Activated CD8-positive, alpha-beta T cell treated with anti-CD3 and anti-CD28 coated beads for 36 hours (primary cell): ENCODE measurements at places on chromosomes 16 and 17. TPM values are rescaled to one million over a fixed set of nuclear protein-coding genes. Genes with fewer than 3 reads are reported as not detected.

YWHAE gene
- 440 TPM for total RNA-seq

- DNase-seq, result peak; percentile 94
- peaks cover 51% of the 10 kb centered on the region for H3K4me1 ChIP-seq
- peak overlapping the region; percentile 99 for H3K27ac ChIP-seq
- H3K27me3 ChIP-seq, result no peaks in the 10 kb centered on the region
- peaks cover 30% of the 10 kb centered on the region for H3K36me3 ChIP-seq
Observed at GRCh38 chr17:46193626-46194392, 580 bp upstream of the KANSL1 start.

DNA sequence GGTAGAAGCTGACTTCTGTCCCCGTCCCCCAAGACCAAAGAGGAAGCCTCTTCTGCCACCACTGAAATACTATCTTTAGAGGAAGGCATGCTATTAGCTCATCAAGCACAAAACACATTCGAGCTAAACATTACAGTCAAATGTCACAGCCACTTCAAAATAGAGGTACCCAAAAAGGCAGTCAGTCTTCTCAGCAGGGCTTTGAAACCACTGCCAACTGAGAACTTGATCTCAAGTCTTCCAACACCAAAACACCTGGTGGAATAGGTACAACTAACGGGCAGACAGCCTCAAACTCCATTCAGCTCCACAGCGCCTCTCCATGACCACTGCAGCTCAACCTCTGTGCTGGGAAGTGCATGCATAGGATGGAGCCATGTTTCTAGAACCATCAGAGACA is 36.0 kb downstream of the ZFHX3 start:
- peaks cover 1% of the 10 kb centered on the region for H3K27me3 ChIP-seq
- DNase-seq, result no peak
- no peak overlapping the region for H3K27ac ChIP-seq
- no peaks in the 10 kb centered on the region for H3K4me1 ChIP-seq
- no peak overlapping the region for H3K4me3 ChIP-seq

DNA sequence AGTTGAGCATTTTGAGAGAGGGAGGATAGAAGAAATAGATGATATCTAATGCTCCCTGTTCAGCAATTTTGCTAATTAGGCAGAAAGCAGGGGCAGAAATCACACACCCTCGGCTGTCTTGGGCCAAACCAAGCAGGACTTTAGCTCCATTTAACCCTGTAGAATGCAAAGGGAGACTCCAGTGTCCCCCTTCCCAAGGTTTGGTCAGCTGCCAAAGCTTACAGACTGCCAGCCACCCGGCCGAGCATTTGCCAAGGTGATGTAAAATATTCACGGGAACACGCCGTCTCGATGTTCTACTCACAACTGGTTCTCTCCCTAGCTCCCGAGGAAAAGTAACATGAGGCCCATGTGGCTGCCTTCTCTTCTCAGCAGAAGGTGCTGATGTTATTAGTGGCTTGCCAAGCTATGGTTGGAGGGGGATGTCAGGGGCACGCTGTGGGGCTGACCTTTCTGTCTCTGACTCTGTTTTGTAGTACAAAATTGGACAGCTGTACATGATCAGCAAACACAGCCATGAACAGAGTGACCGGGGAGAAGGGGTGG is 155.3 kb downstream of the PITPNC1 start:
- no peak overlapping the region for H3K4me3 ChIP-seq
- peaks cover 10% of the 10 kb centered on the region for H3K36me3 ChIP-seq
- H3K27me3 ChIP-seq, result no peaks in the 10 kb centered on the region
- H3K27ac ChIP-seq, result no peak overlapping the region
- no peak for DNase-seq

- DNase-seq, result no peak
- H3K4me1 ChIP-seq, result no peaks in the 10 kb centered on the region
- no peak overlapping the region for H3K27ac ChIP-seq
- peaks cover 13% of the 10 kb centered on the region for H3K27me3 ChIP-seq
- no peaks in the 10 kb centered on the region for H3K36me3 ChIP-seq
Observed at GRCh38 chr16:58205276-58206036, 7.5 kb upstream of the CSNK2A2 start.

GRCh38 chr16:55257966-55258613 is 65.9 kb upstream of the IRX6 start:
- H3K27ac ChIP-seq, result no peak overlapping the region
- no peaks in the 10 kb centered on the region for H3K36me3 ChIP-seq
- H3K4me1 ChIP-seq, result no peaks in the 10 kb centered on the region
- peak; percentile 70 for DNase-seq
- no peak overlapping the region for H3K4me3 ChIP-seq

- no peak overlapping the region for H3K27ac ChIP-seq
- peak; percentile 26 for DNase-seq
- no peak overlapping the region for H3K4me3 ChIP-seq
- no peaks in the 10 kb centered on the region for H3K27me3 ChIP-seq
- no peaks in the 10 kb centered on the region for H3K4me1 ChIP-seq
Observed at GRCh38 chr17:73874008-73874720, 229.9 kb upstream of the SDK2 start.

DNA sequence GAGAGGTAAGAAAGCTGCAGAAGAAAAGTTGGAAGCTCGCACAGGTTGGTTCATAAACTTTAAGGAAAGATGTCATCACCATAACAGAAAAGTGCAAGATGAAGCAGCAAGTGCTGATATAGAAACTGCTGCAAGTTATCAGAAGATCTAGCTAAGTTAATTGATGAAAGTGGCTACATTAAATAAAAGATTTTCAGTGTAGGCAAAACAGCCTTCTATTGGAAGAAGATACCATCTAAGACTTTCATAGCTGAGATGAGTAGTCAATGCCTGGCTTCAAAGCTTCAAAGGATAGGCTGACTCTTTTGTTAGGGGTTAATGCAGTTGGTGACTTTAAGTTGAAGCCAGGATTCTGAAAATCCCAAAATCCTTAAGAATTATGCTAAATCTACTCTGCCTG is 24.0 kb downstream of the CYLD start:
- no peaks in the 10 kb centered on the region for H3K27me3 ChIP-seq
- no peak for DNase-seq
- peaks cover 73% of the 10 kb centered on the region for H3K36me3 ChIP-seq
- peak overlapping the region; percentile 82 for H3K27ac ChIP-seq
- peaks cover 86% of the 10 kb centered on the region for H3K4me1 ChIP-seq
